ENCODE measurements at places on chromosomes 13 and 19.

- no peak for DNase-seq
Measured at GRCh38 chr19:52963247-52963618, 552 bp upstream of the ZNF816 start.

- DNase-seq: no peak
Measured at GRCh38 chr19:35249848-35250711, 1.3 kb downstream of the LSR start.

DNA sequence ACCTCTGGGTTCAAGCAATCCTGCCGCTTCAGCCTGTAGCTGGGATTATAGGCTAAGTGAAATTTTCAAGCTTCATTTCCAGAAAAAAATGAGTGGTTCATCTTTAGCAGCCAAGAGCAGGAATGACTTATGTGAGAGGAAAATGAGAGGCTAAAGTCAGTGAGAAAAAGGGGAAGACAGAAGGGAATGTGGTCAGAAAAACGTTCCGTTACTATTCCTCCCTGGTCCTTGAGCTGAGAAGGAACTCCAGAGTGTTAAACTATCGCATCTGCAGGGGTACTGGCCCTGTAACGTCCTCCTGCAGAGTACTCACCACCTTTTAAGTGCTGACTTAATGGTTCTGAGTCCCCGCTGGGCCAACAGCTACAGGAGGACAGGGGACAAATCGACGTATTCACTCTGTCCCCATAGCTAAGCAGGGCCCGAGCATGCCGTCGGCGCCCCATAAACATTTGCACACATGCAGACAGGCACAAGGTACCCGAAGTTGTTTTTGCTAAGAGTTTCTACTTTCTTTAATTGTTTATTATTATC is 88.1 kb downstream of the FLT1 start:
- DNase-seq: no peak

GRCh38 chr13:103540382-103540765 is 474.2 kb upstream of the SLC10A2 start:
- DNase-seq: no peak

- DNase-seq: no peak
Measured at GRCh38 chr13:57837801-57838200, 206.3 kb downstream of the PCDH17 start.

- no peak for DNase-seq
Measured at GRCh38 chr19:8451885-8452284, 7.1 kb downstream of the HNRNPM start.

Data from activated CD8-positive, alpha-beta memory T cell treated with anti-CD3 and anti-CD28 coated beads for 1 hour (primary cell).